Panc1 (cell line): ENCODE measurements at places on chromosomes 7 and 10.

GRCh38 chr7:102898532-102898859, 14.3 kb upstream of the LRRC17 start:
- no peak for DNase-seq

DNA sequence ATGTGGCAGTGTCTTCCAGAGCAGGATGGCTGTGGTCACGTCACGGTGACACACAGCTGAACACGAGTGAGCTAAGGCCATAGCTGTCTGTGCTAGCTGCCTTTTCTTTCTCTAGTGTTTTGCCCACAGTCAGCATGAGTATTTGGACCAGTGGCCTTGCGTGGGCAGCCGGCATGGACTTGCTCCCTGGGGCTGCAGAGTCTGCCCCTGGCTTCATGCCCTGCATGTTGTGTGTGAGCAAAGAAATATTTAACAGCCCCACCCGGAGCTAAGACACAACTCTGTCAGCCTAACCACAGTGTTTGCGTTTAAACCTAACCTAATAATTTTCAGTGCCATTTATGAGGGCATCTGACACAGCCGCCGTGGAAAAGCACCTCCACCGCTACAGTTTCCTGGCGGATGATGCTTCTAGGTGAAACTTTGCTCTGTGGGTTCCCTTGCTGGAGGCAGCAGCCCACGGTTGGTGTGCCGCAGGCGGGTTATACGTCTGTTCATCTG, 14.6 kb downstream of the CHST12 start:
- no peak for DNase-seq

DNA sequence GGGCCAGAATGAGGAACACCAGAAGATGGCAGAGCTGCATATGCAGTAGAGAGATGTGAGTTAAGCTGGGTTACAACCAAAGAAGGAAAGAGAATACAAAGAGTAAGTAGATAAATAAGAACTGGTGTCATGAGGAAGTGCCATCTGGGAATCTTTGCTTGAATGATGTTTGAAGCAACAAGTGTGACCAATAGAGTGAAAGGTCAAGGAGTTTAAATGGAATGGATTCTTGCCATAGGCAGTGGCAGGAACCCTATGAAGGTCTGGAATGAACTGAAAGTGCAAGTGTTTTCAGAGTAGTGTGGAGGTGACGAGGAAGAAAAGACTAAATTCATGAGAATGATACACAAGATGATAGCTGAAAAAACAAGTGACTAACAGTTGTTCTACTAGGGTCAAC, 21.6 kb downstream of the MEST start:
- DNase-seq: no peak

DNA sequence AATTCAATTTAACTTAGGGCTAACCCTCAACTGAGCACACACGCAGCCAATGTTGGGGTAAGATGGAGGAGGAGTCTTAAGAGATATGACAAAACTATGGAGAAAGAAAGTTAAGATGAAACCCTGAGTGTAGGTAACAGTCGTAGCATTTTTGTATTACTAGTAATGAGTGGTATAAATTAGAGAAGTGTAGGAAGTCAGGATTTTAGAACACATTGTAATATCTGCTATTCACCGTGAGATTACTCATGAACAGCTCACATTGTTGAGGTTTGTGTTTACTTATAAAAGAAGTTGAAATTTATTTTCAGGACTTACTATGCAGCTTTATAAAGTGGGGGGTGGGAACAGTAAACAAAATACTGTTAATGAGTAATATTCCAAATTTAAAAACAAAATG, 107.2 kb downstream of the ARHGAP21 start:
- DNase-seq: no peak

DNA sequence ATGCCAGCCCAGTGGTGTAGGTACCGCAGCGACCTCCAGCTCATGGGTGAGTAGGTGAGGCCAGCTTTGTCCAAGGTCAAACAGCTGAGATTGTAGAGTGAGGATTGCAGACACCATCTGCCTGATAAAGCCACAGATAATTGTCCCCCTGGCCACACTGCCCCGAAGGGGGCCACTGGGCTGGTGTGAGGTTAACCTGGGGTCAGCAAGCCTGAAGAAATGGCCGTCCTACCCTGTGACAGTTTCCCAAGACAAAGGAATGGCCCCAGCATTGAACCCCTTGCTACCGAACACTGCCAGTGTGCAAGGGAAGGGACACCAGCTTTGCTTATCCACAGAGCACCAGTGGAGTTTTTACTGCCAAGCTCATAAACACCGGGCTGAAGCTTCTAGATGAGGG, 23.0 kb downstream of the ECHDC3 start:
- no peak for DNase-seq

GRCh38 chr10:101166430-101166829, 35.3 kb downstream of the TLX1 start:
- no peak for DNase-seq

DNA sequence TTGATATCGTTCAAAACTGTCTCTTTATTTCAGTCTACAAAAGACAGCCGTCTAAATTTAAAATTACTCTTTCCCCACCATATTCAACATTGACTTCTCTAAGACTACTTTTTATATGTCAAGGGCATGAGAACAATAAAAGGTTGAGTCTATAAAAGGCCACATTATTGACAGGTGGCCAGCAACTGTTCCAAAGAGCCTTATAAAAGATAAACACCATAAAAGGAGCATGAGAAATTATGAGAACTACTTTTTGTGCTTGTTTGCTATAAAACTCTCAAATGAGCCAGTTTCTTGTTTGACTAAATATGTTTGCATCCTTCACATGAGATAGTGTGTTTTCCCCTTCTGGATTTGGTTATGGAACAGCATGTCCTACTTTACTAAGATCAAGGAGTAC, 189.2 kb downstream of the THSD7A start:
- DNase-seq: no peak

GRCh38 chr10:11663763-11664555, 52.5 kb upstream of the USP6NL start:
- no peak for DNase-seq

DNA sequence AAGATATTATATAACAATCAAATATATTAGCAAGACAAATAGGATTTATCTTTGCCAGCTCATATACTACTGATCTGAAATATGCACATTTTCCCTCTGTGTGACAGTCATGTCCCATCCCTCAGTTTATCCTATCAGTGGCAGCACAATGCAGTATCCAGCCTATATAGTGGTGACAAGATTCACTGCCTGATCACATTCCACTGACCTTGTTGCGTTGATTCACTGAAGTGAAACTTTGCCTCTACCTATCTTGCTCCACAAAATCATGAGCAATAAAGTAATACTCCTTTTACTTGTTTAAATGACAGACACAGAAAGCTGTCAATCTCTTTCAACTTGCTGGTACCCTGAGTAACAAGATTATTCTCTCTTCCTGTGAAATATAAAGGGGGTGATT, 6.3 kb downstream of the PSMA2 start:
- no peak for DNase-seq

DNA sequence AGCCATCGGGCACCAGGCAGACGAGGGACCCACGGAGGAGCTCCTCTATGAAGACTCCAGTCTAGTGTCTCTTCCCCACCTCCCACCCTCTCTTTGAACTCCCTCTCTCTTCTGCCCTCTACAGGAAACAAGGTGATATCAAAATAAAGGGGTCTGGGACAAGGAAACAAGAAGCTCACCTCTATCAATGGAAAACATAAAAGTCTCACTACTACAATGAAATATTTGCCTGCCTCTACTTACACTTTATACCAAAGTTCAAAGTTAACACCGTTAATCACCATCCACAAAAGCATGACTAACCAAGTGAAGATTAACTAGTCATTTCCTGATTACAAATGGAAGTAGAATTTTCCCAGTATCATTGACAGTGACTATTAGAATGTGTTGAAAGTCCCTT, 82.2 kb downstream of the PARD3 start:
- DNase-seq: no peak

DNA sequence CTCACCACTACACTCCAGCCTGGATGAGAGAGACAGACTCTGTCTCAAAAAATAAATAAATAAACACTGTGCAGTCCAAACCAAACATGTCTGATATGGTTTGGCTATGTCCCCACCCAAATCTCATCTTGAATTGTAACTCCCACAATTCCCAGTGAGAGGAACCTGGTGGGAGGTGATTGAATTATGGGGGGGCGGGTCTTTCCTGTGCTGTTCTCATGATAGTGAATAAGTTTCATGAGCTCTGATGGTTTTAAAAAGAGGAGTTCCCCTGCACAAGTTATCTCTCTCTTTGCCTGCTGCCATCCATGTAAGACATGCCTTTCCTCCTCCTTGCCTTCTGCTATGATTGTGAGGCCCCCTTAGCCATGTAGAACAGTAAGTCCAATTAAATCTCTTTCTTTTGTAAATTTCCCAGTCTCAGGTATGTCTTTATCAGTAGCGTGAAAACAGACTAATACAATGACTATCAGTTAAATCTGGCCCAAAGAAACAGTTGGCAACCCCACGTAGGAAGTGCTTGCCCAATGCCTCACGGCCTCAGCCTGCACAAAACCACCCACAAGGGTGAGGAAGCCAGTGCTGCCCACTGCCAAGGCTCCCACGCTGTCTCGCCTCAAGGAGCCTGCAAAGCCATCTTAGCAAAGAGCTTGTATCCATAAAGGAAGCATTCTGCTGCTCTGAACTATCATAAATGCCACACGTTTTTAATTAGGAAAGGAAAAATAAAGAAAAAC, 64.7 kb downstream of the PIK3AP1 start:
- no peak for DNase-seq

- no peak for DNase-seq
Measured at GRCh38 chr10:110416776-110417711, 80.7 kb upstream of the DUSP5 start.

GRCh38 chr10:95312257-95312656, 21.5 kb upstream of the PDLIM1 start:
- no peak for DNase-seq

GRCh38 chr10:124650820-124651401, 93.3 kb downstream of the FAM53B start:
- no peak for DNase-seq

- DNase-seq: no peak
Measured at GRCh38 chr10:71554671-71555070, 158.0 kb downstream of the CDH23 start.

DNA sequence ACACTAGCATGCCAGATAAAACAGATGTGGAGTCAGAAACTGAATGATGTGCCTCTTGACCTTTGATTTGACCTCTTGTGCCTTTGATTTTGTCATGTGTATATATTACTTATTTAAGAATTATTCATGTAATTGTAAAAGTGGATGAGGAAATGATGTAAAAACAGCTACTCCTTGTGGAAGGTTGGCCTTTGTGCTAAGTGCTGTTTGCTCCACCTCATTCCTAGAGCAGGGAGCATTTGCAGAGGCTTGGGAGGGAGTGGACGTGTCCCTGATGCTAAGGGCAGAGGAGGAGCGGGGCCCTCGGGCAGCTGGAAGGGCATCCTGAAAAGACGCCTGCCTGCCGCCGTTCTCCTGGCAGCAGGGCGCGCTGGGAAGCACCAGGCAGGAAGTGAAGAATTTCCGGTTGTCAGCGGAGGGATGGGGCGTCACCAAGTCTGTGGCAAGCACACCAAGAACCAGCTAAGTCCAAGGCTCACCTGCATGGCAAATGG, 197.6 kb upstream of the ZNF32 start:
- no peak for DNase-seq

DNA sequence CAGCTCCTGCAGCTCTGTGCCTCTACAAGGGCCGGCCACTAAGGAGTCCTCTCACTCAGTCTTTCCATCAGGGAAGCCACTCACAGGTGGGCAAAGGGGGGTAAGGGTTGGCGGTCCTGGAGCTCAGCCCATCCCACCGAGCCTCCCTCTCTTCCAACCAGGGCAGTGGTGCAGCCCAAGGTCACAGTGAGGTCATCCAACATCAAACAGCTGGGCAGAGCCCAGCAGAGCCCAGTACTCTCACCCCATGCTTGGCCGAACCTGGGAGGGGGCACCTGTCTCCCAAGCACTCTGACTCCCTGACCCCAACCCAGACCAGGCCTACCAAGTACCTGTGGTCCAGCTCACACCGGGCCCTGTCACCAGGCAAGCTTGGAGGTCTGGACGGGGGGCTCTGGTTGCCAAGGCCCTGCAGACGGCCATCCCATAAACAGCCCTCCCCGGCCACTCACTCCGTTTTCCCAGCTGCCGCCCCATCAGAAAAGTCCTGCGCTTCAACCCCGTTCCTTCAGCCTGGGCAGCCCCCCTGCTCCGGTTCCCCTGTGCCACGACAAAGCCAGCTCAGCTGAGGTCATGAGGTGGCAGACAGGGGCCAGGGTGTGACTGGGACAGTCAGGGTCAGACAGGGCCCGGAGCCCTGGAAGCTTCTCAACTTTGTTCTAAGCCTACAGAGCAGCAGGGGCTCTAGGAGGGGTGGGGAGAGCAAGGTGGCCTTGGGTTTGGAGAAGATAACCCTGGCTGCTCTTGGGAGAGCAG, 27.5 kb downstream of the PDGFA start:
- no peak for DNase-seq

- DNase-seq: no peak
Measured at GRCh38 chr10:97007417-97007816, 175.3 kb downstream of the LCOR start.

- DNase-seq: no peak
Measured at GRCh38 chr7:4883372-4884144, at the start of gene RADIL. TSS of gene RADIL (minus strand) at chr7:4883716. CDS start at chr7:4878139, 5,577 bp downstream.

- no peak for DNase-seq
Measured at GRCh38 chr10:101512738-101513137, 75.3 kb downstream of the POLL start.

DNA sequence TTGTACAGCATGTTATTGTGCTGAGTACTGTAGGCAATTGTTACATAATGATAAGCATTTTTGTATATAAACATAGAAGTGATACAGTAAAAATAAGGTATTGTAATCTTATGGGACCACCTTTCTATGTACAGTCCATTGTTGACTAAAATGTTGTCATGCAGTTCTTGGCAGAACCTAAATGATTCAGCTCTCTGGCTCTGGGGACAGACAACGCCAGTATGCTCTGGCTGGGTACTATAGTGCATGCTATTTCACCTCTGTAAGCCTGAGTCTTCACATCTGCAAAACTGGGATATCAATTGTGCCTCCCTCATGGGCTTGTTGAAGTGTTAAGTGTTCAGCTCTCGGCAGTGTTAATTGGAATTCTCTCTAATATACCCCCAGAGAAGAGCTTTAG, 674.3 kb downstream of the INHBA start:
- DNase-seq: no peak

GRCh38 chr7:157625973-157626742, 289.4 kb downstream of the DNAJB6 start:
- no peak for DNase-seq

DNA sequence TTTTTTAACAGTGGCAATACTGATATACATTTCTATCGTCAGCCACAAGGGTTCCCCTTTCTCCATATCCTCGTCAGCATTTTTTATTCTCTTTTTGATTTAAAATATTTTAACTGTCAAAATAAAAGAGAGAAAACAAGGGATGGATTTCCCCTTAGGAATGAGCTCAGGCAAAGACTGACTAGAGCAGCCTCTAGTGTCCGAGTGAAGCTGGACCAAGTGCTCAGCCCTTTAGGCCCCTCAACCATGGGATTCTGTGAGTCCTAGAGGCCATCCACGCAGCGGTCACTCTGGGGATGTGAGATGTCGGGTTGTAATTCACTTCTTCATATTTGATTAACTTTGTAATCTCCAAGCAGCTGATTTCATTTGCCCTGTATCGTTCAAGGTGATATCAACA, 137.4 kb upstream of the RNF32 start:
- no peak for DNase-seq
